Skeletal muscle cell (primary cell): ENCODE measurements at places on chromosomes 2 and 18.

DNA sequence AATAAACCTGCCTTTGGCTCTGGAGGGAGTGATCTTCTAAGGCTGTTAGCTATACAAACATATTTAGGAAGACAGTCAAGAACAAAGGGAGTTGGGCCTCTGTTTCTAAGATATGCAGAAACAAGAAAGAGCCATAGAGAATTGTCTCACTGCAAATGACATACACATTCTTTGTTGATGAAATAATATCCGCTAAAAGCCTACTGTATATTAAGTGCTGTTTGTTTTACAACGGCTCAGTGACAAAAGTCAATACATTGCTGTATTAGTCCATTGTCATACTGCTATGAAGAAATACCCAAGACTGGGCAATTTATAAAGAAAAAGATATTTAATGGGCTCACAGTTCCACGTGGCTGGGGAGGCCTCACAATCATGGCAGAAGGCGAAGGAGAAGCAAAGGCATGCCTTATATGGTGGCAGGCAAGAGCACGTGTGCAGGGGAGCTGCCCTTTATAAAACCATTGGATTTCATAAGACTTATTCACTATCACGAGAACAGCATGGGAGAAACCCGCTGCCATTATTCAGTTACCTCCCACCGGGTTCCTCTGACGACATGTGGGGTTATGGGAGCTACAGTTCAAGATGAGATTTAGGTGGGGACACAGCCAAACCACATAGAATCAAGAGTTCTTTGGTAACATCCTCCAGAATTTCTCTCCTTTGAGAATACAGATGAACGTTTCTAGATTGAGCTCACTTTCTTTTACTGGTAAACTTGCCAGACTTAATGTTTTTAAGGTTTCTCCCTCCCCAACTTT is 157.8 kb downstream of the PIK3C3 start:
- DNase-seq: peak; percentile 12

DNA sequence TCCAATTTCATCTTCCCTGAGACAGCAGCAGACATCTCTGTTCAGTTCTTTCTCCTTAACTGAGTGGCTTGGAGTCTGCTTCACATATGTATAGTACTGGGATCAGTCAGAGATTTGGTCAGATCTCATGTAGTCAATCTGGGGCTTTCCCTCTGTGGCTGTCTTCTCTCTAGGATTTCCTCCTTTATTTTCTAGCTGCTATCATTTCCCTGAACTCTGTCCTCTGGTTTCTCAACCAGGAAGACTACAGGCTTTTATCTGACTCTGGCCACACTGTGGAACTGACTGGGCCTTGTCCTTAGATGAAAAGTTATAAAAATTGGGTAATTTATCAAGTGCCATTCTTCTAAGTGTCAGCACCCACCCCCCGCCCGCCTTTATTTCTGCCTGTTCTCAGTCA is 121.0 kb downstream of the RAPGEF4 start:
- DNase-seq: no peak

GRCh38 chr2:18626256-18626668 is 36.9 kb upstream of the NT5C1B start:
- DNase-seq: peak; percentile 61

DNA sequence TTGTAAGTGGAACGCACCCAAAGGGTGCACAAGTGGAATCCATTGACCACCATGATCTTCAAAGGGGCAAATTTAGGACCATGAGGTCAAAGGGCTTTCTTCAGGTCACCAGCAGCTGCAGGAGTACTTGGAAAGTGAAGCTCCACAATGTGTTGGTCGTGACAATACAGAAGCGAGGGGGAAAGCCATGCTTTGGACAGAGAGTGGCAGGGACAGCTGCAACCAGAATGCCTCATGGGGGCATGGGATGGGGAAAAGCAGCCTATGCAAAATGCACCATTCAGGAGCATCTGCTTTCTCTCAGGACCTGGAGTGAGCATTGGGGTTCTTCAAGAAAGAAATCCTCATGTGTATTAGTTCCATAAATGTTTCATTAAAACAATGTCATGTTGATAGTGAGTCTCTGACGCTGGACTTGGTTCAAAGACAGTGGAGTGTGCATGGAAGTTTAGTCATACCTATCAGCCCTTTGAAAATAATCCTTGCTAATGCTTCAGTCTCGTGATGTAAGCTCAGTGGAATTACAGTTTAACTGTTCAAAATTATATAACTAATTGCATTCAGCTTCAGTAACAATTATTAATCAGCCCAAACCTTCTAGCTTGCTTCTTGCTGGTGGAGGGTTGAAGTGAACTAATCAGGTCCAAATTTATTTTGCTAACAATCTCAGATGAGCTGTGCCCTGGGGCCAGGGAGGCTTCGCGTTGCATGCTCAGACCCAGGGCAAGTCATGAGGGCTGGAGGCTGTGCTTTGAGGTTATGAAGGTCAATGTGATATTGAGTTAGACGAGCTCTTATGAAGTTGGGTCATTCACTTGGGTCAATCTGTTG is 41.6 kb downstream of the ACKR3 start:
- no peak for DNase-seq

DNA sequence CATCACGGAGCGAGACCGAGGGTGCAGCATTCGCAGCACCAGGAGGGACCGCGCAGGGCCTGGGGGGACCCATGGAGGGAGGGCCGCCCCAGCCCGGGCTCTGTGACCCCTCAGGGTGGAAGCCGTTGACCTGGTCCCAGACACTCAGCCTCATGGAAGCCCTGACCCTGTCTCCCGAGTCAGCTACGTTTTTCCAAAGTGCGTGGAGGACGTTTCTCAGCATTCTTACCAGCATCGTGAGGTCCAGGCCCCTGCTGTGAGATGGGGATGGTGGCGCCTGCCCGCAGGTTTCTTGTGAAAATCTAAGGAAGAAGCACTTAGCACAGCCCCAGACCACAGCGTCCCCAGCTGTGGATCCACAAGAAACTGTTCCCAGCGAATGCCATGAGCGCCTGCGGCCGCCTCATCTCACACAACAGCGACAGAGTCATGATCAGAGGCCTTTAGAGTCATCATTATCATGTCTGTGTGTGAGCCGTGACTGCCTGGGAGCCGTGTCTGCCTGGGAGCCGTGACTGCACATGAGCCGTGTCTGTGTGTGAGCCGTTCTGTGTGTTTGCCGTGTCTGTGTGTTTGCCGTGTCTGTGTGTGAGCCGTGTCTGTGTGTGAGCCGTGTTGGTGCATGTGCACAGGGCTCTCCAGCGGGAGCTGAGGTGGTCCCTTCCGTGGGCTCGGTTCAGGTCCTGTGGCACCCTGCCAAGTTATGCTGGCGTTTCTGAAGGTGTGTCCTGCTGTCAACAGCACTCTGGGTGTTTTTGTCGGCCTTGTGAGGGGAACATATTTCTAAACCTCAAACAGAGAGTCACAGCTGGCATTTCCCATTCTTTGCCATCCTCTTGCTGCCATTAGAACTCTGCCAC is 49.2 kb upstream of the KCNG2 start:
- DNase-seq: no peak
